ENCODE measurements at places on chromosomes 13 and 19.

DNA sequence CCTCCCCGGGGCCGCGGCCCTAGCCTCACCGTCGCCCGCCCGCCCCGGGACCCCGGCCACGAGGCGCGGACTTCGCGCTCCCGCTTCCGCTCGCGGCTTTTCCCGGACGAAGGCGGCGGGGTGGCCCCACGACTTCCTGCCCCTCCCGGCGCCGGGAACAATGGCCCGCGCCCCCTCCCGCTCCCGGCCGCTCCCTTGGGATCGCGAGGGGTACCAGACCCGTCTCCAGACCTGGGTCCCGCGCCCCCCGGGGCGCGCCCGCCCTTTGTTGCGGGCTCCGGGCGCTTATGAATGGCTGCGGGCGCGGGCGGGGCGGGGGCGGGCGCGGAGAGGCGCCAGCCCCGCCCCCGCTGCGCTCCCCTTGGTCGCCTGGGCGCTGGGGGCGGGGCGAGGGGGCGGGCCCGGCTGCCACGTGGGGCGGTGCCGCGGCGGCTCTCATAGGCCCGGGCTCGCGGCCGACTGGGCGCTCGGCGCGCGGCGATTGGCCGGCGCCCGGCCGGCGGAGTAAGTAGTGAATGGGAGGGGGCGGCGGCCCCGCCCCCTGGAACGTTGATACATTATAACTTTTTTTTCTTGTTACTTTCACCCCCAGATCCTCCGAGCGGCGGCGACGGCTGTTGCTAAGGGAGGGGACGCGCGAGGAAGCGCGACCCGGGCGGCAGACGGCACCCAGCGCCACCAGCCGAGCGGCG, 1.1 kb downstream of the MIDN start:
- DNase-seq = peak; percentile 89

- no peak for DNase-seq
Measured at GRCh38 chr19:37303591-37304171, 67.2 kb upstream of the ZNF527 start.

GRCh38 chr13:73372666-73373627, 314.1 kb downstream of the KLF5 start:
- DNase-seq = no peak

GRCh38 chr13:51825165-51825592, 19.8 kb downstream of the TMEM272 start:
- no peak for DNase-seq

DNA sequence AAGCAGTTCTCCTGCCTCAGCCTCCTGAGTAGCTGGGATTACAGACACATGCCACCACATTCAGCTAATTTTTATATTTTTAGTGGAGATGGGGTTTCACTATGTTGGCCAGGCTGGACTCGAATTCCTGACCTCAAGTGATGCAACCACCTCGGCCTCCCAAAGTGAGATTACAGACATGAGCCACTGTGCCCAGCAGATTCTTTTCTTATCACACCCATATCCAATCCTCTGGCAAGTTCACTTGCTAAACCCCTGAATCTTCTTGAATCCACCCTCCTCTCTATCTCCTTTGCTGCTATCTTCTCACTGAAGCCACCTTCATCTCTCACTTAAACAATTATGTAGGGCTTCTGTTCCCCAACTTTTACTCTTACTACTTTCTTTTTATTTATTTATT, 17.5 kb downstream of the TMEM143 start:
- no peak for DNase-seq

GRCh38 chr13:77728265-77729125, 31.0 kb downstream of the SLAIN1 start:
- no peak for DNase-seq

GRCh38 chr13:32639502-32640105, 53.4 kb downstream of the PDS5B start:
- DNase-seq = peak; percentile 31

GRCh38 chr19:46481947-46482346, 10.6 kb upstream of the PNMA8A start:
- no peak for DNase-seq

DNA sequence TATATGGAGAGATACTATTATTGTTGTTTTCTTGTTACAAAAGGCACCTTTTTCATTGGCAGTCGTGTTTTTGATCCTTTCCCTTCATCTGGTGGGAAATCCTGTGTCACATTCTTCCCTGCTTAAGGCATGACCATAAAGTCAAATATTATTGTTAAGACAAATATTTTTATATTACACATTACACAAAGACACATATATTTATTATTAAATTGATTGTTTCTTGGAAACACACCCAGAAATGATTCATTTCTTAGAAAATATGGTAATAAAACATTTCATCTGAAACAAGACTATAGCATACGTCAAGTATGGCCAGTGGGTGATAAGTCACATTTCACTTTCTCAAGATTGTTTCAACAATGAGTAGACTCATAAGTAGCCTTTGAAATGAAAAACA, 77.3 kb downstream of the KCTD12 start:
- no peak for DNase-seq

All from effector memory CD4-positive, alpha-beta T cell (primary cell).